ENCODE measurements at places on chromosomes 7 and 10.

DNA sequence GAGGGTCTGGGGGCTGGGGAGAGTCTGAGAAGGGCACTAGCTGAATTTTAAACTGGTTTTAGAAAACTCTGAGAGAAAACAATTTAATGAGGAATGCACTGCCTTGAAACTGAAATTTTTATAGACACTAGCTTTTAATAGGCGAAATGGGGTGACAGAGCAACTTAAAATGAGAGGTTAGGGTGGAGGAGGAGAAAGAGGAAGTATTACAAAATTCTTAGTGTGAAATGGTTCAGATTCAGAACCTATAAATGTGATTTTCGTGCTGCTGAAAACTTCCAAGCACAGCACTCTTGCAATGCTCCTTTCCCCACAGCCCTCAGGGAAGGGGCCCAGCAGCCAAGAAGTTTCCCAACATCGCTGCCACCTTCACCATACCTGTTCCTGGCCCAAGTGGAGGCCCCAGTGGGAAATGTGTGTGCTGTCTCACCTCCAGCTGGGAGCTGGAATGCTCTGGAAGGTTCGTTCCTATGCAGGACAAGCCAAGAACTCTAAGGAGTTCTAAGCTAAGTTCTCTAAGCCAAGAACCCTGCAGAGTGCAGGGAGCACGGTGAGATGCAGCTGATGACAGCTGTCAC lies 60.0 kb downstream of the ATXN7L1 start:
- DNase-seq = no peak

DNA sequence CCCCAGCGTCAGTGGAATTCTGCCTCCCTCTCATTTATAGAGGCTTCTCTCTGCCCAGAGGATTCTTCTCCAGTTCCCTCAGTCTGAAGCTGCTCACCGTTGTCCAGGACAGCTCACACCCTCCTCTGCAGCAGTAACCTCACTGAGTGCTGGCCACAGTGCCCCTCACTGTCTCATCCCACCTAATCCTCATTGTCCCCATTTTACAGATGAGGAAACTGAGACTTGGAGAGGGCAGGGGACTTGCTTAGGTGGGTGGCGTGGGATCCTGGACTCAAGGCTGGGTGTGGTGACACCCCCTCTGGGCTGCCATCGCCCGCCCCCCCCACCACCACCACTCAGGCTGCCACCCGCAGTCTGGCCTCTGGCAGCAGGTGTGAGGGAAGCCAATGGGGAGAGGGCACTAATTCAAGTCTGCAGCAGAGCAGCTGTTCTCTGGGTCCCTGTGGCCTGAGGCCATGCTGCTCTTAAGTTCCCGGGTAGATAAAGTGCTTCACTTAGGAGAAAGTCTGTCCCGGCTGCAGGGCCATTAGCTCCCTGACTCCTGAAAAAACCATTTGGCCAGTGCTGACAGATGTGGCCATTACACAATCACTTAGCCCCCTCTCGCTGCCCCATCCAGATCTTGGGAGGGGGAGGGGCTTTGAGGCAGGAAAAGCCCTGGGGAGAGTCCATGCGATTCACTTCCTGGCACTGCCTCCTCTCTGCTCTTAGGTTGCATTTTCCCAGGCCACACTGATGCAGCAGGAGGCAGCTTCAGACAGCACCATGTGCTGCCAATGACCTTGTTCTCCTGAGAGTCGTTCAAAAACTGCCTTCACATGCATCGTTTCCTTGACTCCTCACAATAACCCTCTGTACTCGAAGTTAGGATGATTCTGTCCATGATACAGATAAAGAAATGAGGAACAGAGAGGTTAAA lies 36.3 kb downstream of the DRGX start:
- DNase-seq = no peak

DNA sequence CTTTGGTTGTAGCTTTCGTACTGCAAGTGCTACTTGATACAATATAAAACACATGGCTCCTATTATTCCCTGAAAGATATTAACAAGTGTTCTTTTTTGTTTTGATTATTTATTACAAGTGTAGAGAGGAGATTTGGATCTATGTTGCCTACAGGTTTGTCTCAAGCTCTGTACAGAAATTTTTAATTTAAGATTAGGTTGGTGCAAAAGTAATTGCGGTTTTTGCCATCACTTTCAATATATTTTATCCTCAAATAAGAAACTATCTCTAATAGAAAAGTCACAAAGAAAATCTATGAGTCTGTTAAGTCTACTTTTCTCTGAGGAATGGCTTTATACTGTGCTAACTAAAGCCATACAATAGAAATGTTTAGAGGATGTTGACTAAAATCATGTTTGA lies 1086.1 kb downstream of the GRM8 start:
- DNase-seq = no peak

GRCh38 chr7:133275008-133275407 lies 22.1 kb downstream of the EXOC4 start:
- no peak for DNase-seq

- DNase-seq = no peak
Observed at GRCh38 chr10:93150289-93150688, 76.6 kb downstream of the CYP26A1 start.

- DNase-seq = no peak
Observed at GRCh38 chr10:7119325-7120015, 291.4 kb downstream of the SFMBT2 start.

DNA sequence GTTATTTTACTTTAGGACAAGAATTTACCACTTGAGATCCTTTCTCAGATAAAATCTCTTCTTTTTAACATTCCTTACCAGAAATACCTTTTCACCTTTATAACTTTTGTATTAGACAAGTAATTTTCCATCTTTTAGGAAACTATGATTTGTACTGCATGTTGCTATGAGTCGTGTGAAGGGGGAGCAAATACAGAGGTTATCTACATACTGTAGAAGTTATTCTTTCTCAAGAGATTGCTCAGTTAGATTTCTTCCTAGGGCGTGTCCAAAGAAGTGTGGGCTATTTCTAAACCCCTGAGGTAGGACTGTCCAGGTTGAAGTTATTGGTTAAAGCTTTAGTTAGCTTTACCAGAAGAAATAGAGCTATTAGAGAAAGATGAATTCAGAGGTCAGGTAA lies 30.2 kb upstream of the ARHGAP12 start:
- no peak for DNase-seq

DNA sequence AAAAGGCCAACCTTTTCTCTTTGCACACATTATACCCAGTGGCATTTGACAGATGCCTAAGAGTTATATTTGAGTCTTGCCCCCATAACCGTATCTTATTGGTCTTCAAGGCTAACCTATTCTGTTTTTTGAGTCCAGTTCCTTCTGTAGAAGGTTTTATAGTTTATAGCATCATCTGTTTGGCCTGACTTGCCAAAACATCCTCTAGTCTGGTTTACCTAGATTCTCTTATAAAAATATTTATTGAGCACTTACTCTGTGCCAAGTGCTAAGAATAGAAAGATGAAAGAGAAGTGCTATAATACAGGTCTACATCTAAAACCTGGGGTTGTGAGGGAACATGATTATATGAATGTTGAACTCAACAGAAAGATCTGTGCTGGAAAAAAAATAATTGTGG lies 55.9 kb upstream of the PIP4K2A start:
- no peak for DNase-seq

DNA sequence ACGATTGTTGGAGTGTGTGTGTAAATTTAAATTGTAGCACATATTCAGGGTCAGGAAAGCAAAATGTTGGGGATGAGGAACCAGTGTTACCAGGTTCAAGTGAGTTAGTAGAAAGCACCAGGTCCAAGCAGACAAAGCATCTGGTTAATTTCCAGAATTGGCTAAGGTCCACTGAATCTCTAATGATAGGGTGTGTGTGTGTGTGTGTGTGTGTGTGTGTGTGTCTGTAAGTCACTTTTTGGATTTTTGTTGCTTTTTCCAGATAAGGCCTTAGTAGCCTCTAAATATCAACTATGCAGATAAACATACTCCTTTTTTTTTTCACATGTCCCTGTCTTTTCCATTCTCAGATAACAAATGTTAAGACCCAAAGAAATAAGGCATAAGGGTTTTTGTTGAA lies 36.6 kb upstream of the FMC1 start:
- DNase-seq = no peak

- DNase-seq = no peak
Observed at GRCh38 chr10:48594803-48595538, 9.9 kb downstream of the ARHGAP22 start.

GRCh38 chr10:114552050-114552449 lies 106.0 kb downstream of the ABLIM1 start:
- no peak for DNase-seq
